Anterior cingulate cortex (tissue), 58 donors: ENCODE measurements at places on chromosomes 4 and X.

DNA sequence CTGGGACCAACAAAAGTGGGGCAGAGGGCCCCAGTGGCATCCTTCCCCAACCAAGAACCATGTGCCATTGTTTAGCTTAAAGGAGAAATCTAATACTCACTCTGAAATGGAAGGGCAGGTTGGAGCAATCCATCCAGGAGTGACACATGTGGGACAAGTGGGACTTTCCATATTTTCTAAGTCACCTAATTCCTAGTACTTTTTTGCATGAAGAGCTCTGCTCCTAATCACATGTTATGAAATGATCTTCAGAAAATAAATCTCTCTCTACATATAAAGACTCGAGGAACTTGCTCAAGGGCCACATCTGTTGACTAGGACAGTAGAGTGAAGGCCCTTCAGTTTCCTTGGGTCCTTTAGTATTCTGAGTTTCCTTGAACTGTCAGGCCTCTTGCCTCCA lies 2.5 kb downstream of the CYBB start:
- no peak for DNase-seq

- DNase-seq, result no peak
Measured at GRCh38 chr4:77344001-77344400, 187.0 kb downstream of the CCNG2 start.

DNA sequence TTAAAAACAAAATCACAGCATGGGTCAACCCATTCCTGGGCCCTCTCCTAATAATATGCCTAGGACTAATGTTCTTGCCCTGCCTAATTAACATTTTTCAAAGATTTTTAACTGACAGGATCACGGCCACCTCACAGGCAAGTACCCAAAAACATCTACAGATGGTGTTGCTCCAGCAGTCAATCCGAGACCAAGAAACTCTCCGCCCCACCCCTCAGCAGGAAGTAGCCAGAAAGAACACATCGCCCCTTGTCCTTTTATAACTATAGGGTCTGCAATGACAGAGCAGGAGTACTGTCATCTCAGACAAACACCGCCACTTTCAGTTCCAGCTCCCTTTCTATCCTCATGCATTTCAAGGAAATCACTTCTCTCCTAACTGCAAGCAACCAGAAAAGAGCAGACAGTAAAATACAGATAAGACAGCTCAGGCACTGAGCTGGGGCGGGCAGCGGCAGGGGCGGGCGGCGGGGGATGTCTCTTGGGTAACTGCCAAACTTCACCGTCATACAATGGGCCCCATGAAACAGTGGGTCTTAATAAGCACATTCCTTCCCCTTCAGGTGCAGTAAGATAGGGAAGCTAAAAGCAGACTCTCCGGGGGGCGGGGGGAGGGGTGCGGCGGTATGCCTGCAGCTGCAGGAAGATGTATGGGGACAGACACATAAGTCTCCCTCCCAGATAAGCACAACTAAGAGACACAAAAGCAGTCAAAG lies 67.4 kb downstream of the ZNF182 start:
- no peak for DNase-seq

DNA sequence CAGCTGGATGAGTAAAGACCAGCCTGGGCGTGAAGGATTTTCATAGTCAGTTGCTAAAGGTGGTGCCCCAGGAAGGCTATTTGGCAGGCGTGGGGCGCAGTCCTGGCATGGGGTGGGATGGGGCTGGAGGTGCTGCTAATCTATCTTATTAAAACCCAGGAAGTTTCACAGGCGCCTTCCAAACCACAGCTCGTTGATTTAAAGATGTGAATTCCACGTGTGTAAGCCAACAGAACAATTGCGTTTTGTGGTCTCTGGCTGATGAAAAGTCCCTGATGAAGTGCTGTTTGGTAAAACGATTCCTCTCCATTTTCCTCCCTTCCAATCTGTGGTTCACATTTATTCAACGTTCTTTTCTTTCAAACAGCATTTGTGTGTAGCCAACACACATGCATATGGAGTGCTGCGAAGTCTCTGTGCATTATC lies 105.0 kb downstream of the TBL1X start:
- DNase-seq, result no peak

DNA sequence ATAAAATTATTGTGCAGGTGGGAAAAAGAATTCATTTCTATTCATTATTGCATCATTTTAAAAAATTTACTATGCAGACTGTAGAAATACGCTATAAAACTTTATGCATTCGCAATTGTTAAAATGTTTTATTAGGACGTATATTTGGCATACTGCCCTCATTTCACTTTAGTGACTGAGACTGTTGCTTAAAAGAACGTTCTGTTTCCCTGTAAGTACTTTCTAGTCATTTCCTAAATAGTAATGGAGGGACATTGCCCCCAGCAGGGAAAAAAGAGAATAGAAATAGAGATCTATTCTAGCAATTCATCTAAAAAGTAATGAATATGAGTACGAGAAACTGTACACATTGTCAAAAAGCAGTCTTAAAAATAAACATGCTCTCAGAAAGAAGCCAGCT lies 1295.8 kb upstream of the TENM3 start:
- DNase-seq, result no peak

- DNase-seq, result no peak
Measured at GRCh38 chr4:37951461-37952352, 8.5 kb upstream of the PTTG2 start.

GRCh38 chrX:110156167-110156754 lies 153.3 kb downstream of the TMEM164 start:
- no peak for DNase-seq

GRCh38 chrX:8729811-8730210 lies 2.1 kb downstream of the ANOS1 start:
- no peak for DNase-seq

- DNase-seq, result no peak
Measured at GRCh38 chr4:180913750-180914149, 1329.5 kb upstream of the TENM3 start.

DNA sequence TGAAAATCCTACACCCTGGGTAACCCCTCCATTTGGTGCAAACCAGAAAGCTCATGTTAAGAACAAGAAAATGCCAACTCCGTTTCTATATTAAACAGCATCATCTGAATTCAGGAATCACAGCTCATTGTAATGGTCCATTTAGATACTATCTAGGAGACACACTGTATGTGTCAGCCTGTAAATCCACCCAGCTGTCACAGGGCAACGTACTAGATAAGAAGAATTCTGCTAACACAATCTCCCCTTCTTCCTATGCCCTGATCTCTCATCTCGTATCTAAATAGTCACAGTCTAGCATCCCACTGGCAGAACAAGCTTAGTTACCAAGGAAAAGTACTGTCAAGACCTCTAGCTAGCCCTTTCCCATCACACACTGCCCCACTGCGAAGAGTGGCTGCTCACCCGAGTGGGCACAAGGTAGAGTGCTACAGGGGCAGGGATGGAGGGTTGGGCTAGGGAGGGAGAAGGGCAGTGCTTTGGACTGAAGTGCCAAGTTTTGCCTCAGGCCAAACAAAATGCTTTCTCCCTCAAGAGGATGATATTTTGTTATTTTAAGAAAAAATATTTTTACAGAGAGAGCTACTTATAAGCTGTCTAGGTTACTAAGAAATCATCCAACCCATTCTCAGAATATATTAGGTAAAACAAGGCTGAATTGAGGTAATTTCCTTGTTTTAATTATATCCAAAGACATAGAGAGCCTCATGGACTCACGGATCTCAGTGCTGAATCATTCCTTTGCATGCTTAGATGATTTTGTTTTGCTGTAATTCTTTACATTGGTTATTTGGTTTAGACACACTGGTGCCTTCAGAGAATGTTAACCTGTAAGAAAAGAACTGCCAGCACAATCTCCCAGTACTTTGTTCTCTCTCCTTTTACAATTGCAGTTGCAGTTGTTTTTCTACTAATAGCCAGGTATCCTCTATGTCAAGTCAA lies 196.6 kb downstream of the PRDM5 start:
- DNase-seq, result no peak

DNA sequence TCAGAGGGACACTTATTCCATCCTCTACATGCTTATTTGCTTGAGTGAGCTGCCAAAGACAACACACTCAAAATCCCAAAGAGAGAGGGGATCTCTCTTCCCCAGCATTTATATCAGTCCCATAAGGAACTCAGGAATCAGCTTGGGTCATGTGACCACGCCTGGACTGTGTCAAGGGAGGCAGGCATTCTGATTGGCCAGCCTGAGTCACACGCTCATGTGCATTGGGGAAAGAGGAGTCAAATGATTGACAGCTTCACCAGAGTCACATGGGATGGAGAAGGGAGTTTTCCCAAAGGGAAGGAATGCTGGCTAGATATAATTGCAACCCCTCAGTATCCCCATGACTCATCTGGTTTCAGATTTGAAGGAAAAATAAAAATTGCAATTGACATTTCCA lies 49.0 kb downstream of the RWDD4 start:
- DNase-seq, result no peak

DNA sequence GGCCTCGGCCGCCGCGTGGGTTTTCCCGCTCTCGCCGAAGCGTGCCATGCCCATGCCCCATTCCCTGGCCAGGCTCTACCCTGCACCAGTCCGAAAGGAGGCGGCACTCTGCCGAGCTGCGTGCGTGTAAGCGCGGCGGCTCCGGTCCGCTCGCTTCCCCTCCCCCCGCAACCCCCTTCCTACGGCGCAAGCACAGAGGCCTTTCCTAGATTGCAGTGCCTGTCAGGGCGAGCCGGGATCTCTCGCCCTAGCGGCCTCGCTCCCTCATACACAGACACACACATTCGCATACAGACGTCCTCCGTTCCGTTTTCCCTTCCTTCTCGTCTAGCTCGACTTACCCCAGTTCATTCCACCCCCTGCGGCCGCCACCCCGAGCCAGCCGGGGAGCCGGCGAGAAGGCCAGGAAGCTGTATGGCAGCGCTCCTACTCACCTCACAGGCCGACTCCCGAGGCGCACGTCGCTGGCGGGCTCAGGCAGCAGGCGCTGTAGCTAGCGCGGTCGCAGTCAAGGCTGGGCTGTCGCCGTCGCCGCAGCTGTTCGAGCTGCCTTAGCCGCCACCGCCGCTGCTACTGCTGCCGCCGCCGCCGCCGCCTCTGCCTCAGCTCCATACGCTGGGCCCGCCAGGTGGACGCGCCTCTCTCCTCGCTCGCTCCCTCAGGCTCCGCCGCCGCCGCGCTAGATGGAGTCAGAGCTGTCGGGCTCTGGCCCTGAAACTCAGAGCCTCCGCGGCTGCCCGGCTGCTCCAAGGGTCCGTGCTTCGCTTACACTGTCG lies 615 bp downstream of the NEXMIF start:
- DNase-seq, result no peak

DNA sequence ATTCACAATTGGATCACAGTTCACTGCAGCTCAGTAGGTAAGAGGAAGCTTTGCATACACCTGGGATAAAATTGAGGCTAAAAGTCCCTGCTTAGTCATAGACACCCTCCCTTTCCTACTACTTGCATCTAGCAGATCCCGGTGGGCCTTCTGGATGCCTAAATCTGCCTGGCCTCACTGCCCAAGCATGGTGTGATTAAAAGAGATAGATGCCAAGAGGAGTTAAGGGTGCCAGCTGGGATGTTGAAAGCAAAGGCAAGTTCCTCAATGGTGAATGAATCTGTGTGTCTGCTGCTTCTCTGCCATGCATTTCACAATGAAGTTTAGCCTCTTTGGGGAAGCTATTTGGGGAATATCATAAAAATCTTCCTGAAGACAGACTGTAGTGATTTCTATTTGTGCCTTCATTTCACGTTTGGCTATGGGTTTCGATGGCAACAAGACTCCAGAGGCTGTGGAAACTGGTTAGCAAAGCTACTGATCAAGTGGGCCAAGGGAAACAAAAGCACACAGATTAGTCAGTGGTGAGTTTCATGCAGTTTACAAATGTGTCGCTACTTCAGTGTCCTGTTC lies 534.0 kb downstream of the ANKRD50 start:
- DNase-seq, result no peak

DNA sequence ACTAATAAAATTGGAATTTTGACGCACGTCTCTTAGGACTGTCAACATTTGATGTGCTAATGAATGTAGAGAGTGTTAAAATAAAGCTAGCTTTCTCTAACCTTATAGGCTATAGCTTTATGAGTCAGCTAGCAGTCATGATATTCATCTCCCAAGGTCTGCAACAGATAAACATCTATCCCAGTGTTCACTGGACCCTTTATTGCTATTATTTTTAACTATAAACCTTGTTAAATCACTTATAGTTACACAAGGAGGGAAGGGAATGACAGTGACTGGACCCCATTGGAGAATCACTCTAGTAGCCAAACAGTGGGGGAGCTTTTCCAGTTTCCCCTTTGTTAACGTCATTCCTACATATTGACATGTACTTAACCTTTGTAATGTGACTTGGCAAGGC lies 67.9 kb upstream of the SHISA3 start:
- no peak for DNase-seq

DNA sequence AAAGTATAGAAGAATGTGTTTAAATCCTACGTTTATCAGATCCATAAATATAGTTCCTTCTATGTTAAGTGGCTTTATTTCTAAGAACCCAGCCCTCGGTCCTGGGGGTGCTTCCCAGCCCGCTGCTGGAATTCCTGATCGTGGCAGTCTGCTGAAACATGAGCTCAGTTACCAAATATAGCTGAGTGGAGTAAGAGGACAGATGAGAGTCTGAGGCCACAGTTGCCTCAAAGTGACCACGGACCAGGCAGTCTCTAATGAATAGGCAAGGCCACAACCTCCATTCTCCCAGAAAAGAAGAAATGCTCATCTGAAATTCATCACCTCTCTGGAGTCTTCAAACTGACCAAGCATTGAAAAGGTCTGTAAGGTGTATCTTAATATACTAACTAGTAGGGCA lies at the start of gene PALLD:
PALLD (plus strand) TSS at position 219 of the 400 bp plus-strand sequence.
- no peak for DNase-seq

DNA sequence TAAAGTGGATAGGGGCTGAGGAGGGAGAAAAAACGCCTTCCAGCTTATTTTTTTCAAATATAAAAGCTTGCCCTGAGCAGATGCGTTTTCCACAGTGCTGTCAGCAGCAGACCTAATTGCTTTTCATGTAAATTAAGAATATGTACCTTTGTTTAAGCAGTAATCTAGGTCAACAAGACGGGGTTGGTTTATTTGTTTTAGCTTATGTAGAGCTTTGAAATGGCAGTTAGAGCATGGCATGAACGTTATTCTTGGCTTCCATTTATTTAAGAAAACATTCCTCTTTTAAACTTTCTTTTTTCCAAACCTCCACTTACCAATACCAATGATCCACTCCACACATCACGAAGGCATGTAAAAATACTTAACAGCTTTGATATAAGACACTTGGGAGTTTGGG lies 220.3 kb upstream of the TENM3 start:
- no peak for DNase-seq

- no peak for DNase-seq
Measured at GRCh38 chr4:63302792-63303191, 1106.5 kb downstream of the TECRL start.

DNA sequence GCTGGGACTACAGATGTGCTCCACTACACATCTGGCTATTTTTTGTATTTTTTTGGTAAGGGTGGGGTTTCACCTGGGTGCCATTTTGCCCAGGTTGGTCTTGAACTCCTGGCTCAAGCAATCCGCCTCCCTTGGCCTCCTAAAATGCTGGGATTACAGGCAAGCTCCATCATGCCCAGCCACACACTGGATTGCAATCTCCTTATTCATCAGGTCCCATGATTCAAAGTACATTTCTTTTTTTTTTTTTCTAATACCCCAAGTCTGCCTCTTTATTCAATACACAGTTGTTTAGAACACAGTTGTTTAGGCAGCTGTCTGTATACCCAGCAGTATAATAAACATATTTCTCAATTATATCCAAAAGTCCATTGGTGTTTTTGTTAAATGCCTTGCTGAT lies 130.3 kb upstream of the ARSJ start:
- no peak for DNase-seq

- DNase-seq, result no peak
Measured at GRCh38 chrX:121259170-121259569, 211.8 kb downstream of the GLUD2 start.
